Astrocyte of the hippocampus (primary cell): ENCODE measurements at places on chromosomes 2 and 18.

DNA sequence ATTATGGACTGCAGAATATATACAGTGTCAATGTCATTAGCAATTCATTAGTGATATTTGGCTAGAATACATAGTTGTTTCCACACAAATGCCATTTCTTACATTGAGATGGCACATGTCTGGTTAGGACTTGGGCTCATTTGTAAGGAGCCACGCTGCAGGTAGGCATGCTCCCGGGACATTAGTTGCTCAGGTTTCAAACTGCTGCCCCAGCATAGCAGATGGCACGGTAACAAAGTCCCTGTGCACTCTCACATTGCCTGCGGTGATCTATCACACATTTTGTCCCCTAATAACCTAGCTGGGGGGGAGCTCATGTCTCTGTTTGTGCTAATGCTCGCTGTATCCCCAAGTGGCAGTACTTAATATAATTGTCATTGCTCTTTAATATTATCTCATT, 185.1 kb downstream of the NEDD4L start:
- DNase-seq, result no peak

GRCh38 chr2:111046670-111047069, 74.0 kb upstream of the BCL2L11 start:
- no peak for DNase-seq

- no peak for DNase-seq
These were observed 86.8 kb upstream of the SH3BP4 start for GRCh38 chr2:234865040-234865439.

DNA sequence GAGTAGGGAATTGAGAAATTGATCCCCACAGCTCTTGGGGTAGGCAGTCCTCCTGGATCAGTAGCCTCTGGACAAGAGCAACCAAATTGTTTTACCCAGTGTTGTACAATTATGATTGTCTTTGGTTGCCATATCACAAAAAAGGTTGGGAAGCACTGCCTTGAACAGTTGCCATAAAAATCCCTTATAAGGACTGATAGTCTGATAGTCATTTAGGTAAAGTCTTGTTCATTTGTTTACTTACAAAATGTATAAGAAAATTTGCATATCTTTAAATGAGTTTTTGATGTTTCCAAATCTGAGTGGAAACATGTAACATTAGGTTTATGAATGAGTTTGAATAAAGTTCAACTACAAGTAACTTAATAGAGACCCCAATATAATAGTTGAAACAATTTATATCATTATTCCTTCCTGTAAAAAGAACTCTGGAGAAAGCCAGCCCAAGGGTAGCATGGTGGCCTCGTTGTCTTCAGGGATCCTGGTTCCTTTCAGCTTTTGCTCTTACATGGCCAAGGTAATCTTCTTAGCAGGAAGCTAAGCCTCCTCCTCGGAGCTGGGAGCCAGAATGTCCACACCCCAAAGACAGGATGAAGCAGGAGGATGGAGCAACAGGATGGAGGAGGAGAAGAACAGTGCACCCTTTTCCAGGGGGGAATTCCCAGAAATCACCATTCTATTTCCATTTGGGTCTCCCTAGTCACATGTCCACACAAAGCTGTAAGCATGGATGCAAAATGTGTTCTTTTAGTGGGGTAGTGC, 35.7 kb upstream of the NEMP2 start:
- no peak for DNase-seq

GRCh38 chr2:237230355-237230754, 144.7 kb downstream of the COPS8 start:
- no peak for DNase-seq

- DNase-seq, result no peak
These were observed 3.8 kb downstream of the NEU2 start for GRCh38 chr2:233036162-233036838.

DNA sequence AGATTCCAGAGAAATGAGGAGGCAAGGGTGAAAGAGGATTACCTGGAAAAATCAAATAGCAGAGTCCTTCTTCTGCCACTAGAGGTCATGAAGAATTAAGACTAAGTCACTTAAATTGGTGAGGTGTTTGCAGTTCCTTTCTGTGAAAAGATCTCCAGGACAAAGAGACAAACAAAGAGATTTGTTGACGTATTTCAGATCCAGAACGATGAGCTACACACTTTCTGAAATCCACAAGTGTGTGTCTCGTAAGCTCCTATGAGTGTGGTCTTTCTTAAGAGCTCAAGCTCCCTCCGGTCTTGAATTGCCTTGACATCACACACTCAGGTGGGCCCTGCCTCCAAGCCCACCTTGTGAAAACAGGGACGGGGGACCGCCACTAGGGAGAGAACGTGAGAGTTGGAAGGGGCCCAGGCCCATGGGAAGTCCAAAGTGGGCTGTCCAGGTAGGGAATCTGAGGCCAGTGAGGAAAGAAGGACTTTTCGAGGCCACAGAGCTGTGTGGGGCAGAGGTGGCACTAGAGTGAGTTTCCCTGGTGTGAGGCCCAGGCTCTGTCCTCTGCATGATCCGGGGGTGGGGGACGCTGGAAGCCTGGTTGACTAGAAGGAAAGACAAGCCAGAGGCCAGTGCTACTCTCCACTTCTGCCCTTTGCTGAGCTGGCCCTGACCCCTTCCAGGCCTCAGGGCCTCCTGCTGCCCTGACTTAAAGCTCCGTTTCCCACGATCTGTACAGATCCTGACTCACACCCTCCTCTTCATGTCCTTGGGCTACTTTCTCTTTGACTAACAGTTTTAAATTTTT, 168.1 kb upstream of the NCK2 start:
- DNase-seq, result peak; percentile 59

GRCh38 chr2:235300368-235301201, 193.3 kb upstream of the AGAP1 start:
- peak; percentile 96 for DNase-seq

DNA sequence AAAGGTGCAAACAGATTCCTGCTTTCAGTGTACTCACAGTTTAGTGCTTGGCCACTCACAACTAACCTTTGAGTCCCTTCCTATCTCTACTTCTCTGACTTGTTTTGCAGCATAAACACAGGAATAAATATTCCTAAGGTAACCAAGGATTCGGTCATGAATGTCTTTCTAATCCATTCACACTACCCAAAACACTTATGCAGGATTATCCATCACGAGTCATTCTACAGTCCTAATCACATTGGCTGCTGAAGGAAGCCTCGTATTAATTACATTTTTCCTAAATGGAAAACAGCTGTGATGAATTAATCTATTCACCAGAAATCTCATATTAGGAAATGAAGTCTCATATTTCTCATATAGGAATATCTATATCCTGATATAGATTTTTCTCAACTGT, 16.3 kb downstream of the RDH14 start:
- no peak for DNase-seq

- DNase-seq, result no peak
These were observed 82.5 kb downstream of the TMEM247 start for GRCh38 chr2:46561731-46562450.

DNA sequence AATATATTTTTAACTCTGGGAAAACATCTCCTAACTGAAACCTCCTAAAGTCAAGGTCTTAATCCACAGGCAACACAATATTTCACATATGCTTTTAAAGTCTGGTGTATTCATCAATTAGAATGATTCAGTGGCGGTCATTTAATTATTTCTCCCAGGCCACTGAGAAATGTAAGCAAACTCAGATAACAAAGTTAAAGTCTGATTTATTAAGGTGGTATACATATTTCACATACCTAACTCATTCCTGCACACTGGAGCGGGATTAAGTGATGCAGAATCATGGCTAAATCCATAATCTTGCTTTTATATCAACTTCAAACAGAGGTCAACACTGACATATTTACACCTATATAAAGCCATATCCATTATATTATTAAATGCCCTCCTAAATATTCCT, 43.7 kb downstream of the FRZB start:
- DNase-seq, result no peak

DNA sequence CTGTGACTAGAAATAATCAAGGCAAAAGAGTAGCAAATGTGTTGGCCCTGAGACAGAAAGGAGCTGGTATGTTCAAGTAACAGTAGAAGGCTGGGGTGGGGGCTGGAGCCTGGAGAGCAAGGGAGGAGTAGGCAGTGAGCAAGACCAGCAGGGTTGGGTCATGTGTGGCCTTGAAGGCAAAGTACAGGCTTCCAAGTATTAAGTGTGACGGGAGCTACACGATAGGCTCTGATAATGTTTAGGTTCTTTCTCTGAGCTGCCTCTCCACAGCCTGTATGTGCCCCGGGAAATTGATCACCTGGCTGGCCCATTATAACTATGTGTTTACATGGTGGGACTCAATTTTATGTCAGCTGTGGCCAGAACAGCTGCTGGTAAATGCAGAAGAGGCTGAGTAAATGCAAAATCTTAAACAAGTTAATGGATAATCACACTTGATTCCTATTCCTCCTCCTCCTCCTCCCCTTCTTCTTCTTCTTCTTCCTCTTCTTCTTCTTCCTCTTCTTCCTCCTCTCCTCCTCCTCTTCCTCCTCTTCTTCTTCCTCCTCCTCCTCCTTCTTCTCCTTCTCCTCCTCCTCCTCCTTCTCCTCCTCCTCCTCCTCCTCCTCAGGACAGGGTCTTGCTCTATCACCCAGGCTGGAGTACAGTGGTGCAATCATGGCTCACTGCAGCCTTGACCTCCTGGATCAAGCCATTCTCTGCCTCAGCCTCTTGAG, 9.3 kb downstream of the IL1F10 start:
- DNase-seq, result no peak

DNA sequence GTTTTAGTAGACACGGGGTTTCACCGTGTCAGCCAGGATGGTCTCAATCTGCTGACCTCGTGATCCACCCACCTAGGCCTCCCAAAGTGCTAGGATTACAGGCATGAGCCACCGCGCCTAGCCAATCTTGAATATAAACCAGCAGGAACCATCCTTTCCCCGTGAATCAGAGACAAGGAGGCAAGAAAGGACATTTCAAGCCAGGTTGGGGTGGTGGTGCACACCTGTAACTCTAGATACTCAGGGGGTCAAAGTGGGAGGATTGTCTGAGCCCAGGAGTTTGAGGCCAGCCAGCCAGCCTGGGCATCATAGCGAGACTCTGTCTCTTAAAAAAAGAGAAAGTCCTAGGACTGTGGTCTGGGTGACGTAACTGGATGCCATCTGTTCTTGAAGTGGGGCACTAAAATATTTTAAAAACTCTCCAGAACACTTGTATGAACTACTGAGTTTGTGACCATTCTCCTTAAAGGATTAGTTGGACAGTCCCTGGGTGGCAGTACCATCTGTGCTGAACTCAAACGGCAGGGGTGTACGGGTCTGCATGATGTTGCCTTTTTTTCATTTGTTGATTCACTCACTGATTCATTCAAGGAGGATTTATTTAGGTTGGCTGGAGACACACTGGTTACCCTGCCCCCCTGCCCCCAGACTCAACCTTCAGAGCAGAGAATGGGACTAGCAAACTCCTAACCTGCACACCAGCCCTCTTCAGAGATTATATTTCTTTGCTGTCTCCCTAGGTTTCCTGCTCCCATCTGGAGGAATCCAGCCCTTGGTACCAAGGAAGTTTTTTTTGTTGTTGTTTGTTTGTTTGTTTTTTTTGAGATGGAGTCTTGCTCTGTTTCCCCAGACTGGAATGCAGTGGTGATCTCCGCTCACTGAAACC, 2.9 kb upstream of the TLX2 start:
- no peak for DNase-seq

DNA sequence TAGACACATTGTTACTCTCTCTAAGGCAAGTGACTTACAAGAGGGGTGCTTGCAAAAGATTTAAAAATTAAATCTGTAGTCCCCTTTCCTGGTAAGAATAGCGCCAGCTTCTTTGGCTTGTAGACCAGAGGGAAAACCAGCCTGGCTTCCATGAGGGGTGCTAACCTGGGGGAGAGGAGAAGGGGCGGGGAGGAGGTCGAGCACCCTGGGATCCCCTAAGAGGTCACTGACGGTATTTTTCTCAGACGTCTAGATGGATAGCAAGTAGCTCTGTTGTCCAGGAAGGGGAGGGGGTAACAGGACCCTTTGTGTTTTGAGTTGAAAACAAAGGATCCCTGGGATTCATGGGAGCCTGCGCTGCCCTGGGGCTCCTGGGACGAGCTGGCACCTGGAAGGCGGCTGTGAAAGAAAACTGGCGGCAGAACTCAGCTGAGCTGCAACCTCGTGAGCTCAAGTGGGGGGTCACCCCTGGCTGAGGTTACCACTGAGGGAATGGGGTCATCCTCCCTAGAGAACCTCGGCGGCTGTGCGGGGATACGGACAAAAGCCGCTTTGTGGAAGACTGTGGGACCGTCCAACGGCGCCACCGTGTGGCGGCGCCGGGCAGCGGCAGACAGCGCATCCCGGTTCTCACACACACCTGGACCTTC, 37.8 kb upstream of the MRPL19 start:
- DNase-seq, result peak; percentile 85

GRCh38 chr2:150561076-150561475, 73.6 kb upstream of the RND3 start:
- no peak for DNase-seq

DNA sequence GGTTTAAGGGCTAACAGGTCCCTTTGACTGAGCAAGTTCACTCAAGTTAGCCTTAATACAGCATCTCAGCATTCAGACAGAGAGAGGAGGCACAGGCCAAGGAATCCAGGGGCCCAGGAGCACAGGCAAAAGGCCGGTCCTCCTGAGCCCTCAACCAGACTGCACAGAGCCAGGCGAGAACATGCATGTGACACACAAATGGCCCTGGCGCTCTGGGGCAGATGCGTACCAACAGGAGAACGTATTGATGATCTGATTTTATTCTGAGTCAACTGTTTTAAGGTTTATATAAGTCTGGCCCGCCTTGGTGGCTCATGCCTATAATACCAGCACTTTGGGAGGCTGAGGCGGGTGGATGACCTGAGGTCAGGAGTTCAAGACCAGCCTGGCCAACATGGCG, 34.9 kb downstream of the KCNIP3 start:
- no peak for DNase-seq

GRCh38 chr2:234952270-234953115, 676 bp downstream of the SH3BP4 start:
- peak; percentile 52 for DNase-seq

DNA sequence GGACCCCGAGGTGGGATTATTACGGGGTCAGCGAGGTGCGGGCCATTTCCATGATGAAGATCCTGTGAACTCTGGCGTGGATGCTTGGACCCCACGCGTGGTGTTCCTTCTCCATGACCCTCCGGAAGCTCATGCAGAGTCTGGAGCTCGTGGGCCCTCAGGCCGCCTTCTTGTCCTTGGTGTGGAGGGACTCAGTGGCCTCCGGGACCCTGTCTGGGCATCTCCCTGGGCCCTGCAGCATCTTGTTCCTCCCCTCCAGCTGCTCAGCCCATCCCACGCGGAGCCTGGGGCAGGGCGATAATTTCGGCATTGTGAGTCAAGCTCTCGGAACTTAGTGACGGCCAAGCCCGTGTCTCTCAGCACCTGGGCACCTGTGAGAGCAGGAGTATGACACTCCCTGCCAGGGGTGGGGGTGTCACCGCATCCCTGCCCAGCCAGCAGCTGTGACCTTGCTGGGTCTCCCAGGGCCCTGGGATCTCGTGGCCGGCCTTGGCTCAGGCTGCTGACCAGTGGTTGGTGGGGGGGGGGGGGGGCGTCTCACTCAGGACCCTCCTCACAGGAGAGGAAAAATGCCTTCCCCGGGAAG, 24.6 kb downstream of the RTP5 start:
- no peak for DNase-seq

DNA sequence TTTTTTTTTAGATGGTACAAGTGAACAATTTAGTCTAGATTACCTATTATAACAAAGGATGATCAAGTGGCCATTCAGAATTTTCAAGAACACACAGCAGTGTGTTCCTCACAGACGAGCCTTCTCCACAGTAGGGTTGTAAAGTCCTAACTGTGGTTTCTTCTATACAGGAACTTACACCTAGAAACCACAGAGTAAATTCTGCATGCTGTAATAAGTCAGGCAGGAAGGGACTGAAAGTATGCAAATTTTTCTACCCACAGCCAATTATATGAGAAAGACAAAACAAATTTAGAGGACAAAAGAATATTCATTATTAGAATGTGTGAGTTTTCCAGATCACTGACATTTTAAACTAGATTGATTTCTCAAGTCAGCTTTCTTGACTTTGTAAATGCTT, 99.5 kb downstream of the RBMS1 start:
- DNase-seq, result no peak
